ENCODE measurements at places on chromosomes 11 and 22.

GRCh38 chr11:116512841-116513240, 259.9 kb downstream of the BUD13 start:
- no peak for DNase-seq

DNA sequence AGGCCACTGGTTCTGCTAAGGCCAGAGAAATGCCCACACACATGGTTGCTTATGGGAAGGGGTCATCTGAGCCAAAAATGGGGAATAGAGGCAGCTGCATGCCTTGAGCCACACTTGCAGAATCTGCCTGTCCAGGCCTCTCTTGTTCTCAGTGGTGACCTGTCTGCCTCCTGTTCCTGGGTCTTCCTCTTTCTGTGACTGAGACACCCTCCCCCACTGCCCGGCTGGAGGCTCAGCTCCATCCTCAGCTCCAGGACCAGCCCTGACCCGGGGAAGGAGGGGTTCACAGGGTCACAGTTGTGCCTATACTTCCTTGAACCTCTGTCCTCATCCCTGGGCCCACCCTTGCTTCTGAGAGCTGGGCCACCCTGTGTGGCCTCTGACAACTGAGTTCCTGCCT, 52.3 kb downstream of the CSF2RB start:
- no peak for DNase-seq

GRCh38 chr11:12008790-12009616, 577 bp upstream of the DKK3 start:
- no peak for DNase-seq

DNA sequence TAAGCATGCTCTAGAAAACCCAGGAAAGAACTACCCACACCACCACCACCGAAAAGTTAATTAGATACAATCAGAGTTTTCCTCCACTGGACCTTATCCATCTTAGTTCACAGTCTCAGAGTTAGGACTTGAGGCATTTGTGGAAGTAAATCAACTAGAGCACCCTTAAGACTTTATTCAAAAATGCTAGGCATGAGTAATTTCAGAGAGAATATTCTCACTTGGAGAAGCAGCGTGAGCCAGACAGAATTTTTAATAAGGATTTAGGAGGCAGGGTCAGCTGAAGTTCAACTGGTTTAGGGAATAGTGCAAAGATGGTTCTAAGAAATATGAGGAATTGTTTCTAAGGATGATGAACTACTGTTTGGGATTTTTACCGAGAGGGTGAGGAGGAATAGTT, 1.2 kb upstream of the OLFML1 start:
- no peak for DNase-seq

DNA sequence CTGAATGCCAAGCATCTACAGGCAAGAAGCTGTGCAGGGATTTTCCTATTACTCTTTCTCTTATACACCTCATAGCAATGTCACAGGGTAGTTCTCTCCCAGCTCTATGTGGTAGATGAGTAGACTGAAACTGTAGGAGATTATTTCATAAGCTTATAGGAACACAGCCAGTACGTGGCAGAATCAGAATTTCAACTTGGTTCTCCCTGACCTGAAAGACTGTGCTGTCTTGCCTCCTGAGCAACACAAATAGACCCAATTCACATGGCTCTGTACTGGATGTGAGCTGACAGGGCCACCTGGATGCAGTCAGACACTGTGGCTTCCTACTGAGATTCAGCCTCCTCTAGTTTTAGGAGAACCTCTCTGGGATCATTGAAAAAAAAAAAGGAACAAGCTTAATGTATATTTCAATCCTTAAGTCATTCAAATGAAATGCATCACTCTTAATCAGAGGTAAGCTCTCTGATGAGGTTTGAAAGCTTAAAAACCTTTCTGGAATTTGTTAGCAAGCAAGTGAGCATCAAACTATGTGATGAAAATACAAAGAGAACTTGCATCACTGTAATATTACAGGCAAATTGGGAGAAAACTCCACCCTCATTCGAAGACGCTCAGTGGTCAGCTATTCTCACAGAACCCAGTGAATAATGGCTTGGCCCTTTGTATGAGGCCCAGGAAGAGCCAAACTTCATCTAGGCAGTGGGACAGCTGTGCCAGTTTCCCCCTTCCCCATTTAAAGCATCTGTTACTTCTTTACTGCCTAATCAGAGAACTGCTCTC, 1039.3 kb downstream of the NTM start:
- no peak for DNase-seq

- no peak for DNase-seq
Measured at GRCh38 chr22:46834021-46834737, 71.7 kb downstream of the TBC1D22A start.

GRCh38 chr11:9982796-9983579, 311.0 kb downstream of the SBF2 start:
- DNase-seq, result no peak

GRCh38 chr11:67534070-67534679, 10.9 kb upstream of the CABP2 start:
- no peak for DNase-seq

- DNase-seq, result no peak
Measured at GRCh38 chr11:10528121-10528520, 12.9 kb downstream of the RNF141 start.

- DNase-seq, result no peak
Measured at GRCh38 chr22:17980015-17980590, 44.3 kb downstream of the MICAL3 start.

- DNase-seq, result no peak
Measured at GRCh38 chr11:36057379-36058042, 113.6 kb downstream of the LDLRAD3 start.

GRCh38 chr11:126136507-126136906, 73.8 kb upstream of the CDON start:
- no peak for DNase-seq

DNA sequence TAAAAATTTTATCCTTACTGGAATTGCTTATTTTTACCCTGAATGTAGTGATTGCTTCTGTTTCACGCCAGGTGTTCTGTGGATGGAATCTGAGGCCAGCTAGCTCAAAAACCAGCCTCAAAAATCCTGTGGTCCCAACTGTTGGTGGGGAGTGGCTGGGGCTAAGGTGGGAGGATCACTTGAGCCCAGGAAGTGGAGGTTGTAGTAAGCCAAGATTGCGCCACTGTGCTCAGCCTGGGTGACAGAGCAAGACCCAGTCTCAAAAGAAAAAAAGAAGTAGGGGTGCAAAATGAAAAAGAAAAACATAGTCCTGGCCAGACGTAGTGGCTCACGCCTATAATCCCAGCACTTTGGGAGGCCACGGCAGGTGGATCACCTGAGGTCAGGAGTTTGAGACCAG, 27.0 kb upstream of the SLC5A1 start:
- DNase-seq, result no peak

DNA sequence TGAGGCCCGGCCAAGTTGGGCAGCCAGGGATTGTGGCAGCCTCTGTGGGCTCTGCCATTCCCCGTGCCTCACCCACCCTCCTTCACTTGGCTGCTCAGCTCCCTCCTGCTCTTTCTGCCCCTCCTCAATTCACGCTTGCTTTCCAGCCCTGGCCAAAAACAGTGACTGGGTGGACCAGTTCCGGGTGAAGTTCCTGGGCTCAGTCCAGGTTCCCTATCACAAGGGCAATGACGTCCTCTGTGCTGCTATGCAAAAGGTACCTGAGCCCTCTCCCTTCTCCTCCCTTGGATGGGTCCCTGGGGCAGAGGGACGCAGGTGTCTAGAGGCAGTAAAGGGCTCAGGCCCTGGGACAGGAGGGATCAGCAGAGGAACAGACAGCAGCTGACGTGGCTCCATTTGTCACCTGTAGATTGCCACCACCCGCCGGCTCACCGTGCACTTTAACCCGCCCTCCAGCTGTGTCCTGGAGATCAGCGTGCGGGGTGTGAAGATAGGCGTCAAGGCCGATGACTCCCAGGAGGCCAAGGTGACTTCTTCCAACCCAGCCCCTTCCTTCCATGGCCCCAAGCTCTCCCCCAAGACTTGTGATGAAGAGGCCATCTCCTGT, 2.7 kb downstream of the FREY1 start:
- DNase-seq, result no peak

- DNase-seq, result no peak
Measured at GRCh38 chr11:1504138-1504537, 17.6 kb upstream of the MOB2 start.

GRCh38 chr22:44271732-44272400, 40.9 kb downstream of the SHISAL1 start:
- no peak for DNase-seq

DNA sequence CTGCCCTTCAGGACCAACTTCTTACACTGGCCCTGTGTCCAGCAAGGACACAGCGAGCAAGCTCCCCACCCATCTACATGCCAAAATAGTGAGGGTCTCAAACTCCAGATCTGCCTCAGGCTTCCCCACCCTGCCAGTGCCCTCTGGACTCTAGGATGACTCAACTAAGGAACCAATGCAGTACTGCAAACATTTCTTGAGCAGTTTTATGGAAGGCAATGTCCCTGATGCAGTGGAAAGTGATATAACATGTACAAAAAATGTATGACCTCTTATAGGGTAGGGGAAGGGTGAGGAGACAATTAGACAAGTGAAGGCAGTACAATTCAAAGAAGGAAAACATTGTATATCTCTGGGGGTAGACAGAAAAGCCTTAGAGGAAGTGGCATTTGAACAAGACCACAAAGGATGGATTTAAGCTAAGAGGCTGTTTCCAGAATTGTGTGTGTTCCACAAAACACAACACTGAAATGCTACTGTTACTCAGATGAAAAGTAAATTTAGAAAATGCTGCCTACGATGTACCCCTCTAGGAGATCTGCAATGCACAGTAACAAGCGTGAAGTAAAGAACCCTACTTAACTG, 47.3 kb downstream of the RAB30 start:
- no peak for DNase-seq

- no peak for DNase-seq
Measured at GRCh38 chr11:102430158-102430836, 22.3 kb downstream of the TMEM123 start.

GRCh38 chr22:22787151-22787550, 100.5 kb upstream of the IGLL5 start:
- DNase-seq, result no peak

GRCh38 chr11:1113405-1114201, 38.9 kb downstream of the MUC2 start:
- DNase-seq, result no peak

DNA sequence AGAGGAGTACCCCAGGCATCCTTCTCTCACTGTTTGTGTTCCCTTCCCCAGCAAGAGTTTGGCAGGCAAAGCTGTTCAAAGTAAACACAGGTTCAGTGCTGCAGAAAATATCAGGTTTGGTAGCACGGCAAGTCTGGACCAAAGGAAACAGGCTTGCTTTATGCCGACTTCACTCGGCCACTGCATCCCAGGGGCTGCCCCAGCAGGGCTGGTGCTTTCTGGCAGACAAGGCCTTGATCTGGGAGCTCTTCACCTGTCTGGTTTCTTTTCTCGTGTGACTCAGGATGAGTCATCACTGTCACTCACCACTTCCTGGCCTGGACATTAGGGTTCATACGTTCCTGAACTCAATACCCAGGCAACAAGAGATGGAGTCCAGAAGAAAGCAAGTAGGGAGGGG, 52.6 kb upstream of the NAV2 start:
- peak; percentile 2 for DNase-seq

- no peak for DNase-seq
Measured at GRCh38 chr11:10793470-10794255, 15.1 kb downstream of the EIF4G2 start.

DNA sequence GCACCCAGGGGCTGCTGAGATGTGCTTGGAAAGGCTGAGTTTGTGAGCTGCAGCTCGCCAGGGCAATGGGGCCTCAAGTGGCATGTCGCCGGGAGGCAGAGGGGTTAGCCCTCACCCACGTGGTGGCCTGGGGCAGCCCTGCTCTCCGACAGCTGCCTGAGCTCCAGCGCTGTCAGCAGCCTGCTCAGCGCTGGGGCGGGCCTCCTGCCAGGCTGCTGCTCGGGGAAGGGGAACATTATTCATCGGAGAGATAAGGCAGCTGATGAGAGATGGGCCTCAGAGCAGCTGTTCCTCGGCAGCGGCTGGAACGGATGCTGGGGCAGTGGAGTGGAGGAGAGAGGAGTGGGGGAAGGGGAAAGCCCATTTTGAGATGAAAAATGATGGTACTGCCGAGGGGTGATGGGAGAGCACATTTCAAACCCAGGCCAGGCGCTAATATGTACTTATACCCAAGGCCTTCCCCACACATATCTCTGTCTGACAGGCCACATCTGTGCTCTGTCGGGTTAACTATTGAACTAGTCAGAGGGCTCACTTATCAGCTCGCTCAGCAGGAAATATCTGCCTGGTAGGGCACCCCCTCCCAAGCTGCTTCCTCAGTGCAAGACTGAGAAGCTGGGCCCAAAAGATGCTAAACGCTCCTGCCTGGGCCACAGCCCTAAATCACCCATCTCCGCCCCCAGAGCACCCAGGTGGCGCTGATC, 79.5 kb downstream of the TIMP3 start:
- DNase-seq, result no peak

DNA sequence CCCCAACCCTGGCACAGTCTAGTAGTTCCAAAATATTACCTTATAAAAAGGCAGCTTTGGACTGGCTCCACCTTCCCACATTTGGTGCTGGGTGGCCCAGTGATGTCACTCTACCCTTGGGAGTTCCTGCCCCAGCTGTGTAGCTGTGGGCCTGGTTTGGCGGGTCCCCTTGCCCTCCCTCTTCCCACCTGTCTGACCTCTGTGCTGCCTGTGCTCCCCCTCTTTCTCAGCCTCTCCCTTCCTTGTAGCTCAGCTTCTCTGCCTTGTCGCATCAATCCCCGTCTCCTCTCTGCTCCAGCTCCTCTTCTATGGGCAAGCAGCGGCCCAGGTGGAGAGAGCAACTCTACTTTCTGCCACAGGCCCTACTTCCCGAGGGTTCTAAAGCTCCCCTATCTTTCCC, 54.6 kb downstream of the CHRDL2 start:
- DNase-seq, result no peak

DNA sequence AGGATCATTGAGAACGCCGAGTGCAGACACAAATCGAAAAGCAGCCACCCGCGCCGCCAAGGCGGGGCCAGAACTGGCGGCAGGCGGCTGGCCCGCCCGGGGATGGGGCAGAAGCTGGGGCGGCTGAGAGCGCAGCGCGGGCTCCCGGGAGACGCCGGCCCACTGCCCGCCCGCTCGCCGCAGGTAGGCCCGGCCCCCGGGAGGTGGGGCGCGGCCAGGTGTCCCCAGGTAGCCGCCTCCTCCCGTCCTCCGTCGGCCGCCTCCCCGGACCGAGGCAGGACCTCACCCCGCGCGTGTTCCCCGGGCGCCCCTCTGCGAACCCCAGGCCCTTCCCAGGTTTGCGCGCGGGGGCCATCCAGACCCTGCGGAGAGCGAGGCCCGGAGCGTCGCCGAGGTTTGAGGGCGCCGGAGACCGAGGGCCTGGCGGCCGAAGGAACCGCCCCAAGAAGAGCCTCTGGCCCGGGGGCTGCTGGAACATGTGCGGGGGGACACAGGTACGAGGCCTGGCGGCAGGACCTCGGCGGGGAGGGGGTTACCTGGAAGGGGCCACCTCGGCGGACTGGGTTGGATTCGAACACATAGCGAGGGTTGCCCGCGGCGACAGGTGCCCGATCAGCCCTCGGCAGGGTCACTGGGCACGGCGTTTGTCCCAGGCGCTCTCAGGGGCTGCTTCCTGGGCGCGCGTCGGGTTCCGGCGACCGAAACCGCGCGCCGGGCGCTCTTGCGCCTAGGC, at the start of gene PRRG4:
Gene PRRG4 (plus strand): TSS at position 248 of the 733 bp plus-strand sequence. CDS start 603 bp downstream, outside the sequence.
- DNase-seq, result peak; percentile 28

GRCh38 chr22:23796461-23796860, 9.7 kb downstream of the SMARCB1 start:
- no peak for DNase-seq

GRCh38 chr11:113021111-113021510, 59.9 kb downstream of the NCAM1 start:
- no peak for DNase-seq

- no peak for DNase-seq
Measured at GRCh38 chr11:76270389-76270788, 64.1 kb upstream of the WNT11 start.

- DNase-seq, result peak; percentile 19
Measured at GRCh38 chr11:122882189-122882856, at the start of gene JHY. Gene JHY (plus strand): TSS chr11:122882759. CDS start chr11:122885850, 3,091 bp downstream.

GRCh38 chr22:42114721-42115120, 15.9 kb downstream of the CYP2D6 start:
- no peak for DNase-seq

All from stimulated activated CD8-positive, alpha-beta memory T cell treated with anti-CD3 and anti-CD28 coated beads, Interleukin-15, amount 100 ng/mL, for 48 hours (primary cell).